Head of caudate nucleus (tissue), 42 donors: ENCODE measurements at places on chromosomes 13 and 19.
A peak's percentile ranks its signal among the peaks of the same experiment; 100 is the strongest.

- no peak for DNase-seq
Observed at GRCh38 chr13:97852181-97852874, 101.1 kb upstream of the IPO5 start.

- DNase-seq = no peak
Observed at GRCh38 chr13:111175935-111176334, 60.8 kb downstream of the ARHGEF7 start.

- DNase-seq = no peak
Observed at GRCh38 chr13:60229708-60230272, 66.1 kb upstream of the DIAPH3 start.

GRCh38 chr13:30963791-30964190 is 31.3 kb downstream of the TEX26 start:
- no peak for DNase-seq

- DNase-seq = no peak
Observed at GRCh38 chr13:97653443-97654140, 219.6 kb downstream of the RAP2A start.

DNA sequence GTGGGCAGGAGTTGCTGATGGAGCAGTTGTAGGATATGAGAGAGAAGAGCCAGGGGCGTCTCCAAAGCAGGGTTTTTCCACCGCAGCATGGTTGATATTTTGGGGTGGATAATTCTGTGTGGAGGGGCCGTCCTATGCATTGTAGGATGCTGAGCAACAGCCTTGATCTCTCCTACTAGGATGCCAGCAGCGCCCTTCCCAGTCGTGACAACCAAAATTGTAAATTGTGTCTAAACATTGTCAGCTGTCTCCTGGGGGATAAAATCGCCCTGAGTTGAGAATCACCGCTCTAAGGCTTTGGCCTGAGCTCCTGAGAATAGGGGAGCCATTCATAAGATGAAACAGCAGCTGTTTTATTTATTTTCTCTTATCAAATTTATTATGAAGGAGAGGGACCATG is 4.2 kb downstream of the CACNG8 start:
- no peak for DNase-seq

- DNase-seq = no peak
Observed at GRCh38 chr13:24251525-24251924, 57.9 kb upstream of the C1QTNF9 start.

DNA sequence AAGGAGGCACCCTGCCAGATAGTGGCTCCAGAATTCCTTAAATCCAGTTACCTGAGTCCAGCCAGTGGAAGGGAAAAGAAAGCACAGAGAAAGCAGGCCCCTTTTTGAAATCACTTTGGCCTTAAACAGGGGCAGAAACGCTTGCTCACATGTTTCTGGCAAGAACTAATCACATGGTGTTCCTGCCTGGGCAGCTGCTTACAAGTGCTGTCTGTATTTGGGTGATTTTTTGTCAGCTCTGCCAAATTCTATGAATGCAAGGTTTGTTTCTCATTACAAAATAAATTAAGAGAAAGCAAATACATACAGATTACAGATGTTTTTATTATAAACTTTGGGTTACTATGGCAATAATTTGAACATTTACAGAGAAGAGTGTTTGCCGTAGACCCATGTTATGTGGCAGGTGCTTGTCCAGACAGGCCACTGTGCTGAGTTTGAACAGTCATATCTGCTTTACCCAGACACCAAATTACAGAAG is 1237.8 kb downstream of the SLITRK5 start:
- DNase-seq = peak; percentile 52

GRCh38 chr13:73962284-73962683 is 171.9 kb downstream of the KLF12 start:
- DNase-seq = no peak

- no peak for DNase-seq
Observed at GRCh38 chr13:40228496-40228895, 437.9 kb downstream of the FOXO1 start.

GRCh38 chr19:38851622-38852230 is 1.9 kb upstream of the HNRNPL start:
- DNase-seq = peak; percentile 94

DNA sequence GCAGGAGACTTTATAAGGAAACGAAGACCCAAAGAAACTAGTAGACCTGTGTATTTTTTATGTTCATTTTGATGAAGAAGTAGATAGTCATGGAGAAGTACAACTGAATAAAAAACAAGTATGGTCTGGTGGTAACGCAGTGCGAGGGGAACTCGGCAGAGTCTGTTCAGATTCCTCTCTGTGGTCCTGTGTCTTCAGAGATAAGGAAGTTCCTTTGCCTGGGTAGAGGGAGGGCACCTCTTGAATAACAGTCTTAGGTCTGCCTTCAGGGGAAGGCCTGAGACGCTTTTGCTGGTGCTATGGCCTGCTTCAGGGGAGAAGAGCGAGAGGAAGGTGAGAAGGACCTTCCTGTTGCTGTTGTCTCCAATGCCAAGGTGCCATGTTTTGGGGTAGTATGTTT is 25.9 kb upstream of the SLC46A3 start:
- DNase-seq = no peak

DNA sequence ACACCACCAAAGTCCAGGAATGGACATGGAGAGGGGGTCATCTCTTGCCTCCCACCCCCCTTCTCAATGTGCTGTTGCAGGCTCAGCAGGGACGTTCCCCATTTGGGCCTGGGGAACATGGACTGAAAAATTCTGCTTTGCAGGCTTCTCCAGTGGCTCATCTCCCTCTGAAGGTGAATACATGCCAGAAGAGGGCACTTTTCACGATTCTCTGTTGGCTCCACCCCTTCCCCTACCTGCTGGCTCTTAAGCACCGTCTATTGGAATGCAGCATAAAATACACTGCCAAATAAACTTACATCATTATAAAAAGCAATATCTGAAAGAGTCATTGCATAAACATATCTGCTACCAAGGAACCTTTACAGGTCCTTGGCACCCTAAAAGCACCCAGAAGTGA is 35.7 kb downstream of the NHLRC3 start:
- no peak for DNase-seq

GRCh38 chr19:6099599-6099998 is 10.7 kb downstream of the RFX2 start:
- DNase-seq = no peak

- peak; percentile 74 for DNase-seq
Observed at GRCh38 chr19:10501971-10502523, 1.1 kb downstream of the KEAP1 start.

DNA sequence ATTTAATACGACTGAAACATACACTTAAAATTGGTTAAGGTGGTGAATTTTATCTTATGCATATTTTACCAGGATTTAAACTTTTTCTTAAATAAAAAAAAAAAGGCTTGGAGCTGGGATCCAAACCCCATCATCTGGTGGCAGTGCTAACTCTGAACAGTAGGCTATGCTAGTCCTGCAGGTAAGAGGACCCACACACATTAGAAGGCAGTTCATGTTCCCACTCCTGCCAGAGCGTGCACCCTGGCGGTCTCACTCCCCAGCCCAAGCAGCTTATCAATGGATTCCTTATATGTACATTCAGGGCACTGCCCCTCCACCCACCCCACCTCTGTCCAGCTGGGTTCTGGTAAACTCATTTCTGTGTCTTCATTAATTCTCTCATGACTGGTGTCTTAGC is 31.3 kb upstream of the CEBPA start:
- DNase-seq = no peak

GRCh38 chr19:10292206-10292788 is 2.5 kb downstream of the ICAM5 start:
- DNase-seq = peak; percentile 56
